AG10803 (cell line): ENCODE measurements at places on chromosomes 3 and 15.

- no peak for DNase-seq
These were observed 5.8 kb upstream of the MEX3B start for GRCh38 chr15:82051664-82052063.

DNA sequence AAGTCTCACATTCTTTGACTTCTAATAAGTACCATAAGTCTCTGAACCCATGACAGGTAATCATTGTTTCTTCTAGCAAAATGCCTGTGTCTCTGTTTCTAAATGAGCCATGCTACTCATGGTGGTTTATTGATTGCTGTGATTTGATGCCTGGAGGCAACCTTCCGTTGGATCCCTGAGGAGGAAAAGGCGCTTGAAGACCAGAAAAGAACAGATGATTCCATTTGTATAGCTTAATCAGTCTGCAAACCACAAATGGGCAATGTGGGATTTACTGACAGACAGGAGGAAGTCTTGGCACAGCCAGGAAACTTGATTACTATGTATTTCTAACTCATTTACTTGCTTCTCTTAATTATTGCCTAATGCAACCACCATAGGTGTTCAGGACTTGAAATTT is 103.1 kb upstream of the MRPL3 start:
- no peak for DNase-seq

- peak; percentile 40 for DNase-seq
These were observed 1129.3 kb downstream of the NAALADL2 start for GRCh38 chr3:175988401-175988800.

DNA sequence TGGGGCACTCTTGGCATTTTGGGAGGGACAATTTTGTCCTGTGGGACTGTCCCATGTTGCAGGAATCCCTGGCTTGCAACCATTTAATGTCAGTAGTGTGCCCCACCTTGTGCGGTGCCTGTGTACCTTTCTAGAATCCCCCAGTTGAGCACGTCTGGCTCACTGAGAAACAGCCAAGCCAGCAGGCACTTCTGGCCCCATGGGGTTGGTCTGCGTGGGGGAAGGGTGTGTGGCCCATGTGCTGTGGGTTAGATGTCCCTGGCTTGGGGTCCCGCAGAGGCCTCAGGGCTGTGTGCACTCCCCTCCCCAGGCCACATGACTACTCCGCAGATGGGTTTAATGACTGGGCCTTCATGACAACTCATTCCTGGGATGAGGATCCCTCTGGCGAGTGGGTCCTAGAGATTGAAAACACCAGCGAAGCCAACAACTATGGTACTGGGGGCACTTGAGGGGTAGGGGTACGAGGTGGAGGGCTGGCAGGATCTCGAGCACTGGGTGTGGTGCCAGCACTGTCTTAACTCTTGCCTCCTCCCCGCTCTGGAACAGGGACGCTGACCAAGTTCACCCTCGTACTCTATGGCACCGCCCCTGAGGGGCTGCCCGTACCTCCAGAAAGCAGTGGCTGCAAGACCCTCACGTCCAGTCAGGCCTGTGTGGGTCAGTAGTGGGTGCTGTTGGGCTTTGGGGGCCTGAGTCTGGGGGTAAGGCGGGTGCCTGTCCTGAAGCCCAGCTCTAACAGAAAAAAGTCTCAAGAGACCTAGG is 3.7 kb upstream of the FES start:
- no peak for DNase-seq

DNA sequence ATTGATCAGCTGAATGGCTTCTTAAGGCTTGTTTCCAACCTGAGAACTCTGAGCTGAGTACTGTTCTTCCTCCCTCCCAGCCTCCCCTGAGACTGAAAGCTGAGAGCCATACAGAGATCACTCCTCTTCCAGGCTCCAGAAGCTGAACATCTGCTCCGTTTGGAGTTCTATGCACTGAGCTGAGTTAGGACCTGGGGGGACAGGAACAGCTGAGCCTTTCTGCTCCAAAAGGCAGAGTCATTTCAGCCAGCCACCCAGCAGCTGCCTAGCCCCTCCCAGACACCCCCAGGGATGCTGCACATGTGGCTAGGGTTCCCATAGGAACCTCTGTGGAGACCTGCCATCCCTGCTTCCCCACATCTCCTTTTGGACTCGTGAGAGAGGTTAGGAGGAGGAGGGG is 64.2 kb upstream of the GLCE start:
- DNase-seq = no peak

- no peak for DNase-seq
These were observed 109.7 kb downstream of the GALK2 start for GRCh38 chr15:49279521-49280456.

DNA sequence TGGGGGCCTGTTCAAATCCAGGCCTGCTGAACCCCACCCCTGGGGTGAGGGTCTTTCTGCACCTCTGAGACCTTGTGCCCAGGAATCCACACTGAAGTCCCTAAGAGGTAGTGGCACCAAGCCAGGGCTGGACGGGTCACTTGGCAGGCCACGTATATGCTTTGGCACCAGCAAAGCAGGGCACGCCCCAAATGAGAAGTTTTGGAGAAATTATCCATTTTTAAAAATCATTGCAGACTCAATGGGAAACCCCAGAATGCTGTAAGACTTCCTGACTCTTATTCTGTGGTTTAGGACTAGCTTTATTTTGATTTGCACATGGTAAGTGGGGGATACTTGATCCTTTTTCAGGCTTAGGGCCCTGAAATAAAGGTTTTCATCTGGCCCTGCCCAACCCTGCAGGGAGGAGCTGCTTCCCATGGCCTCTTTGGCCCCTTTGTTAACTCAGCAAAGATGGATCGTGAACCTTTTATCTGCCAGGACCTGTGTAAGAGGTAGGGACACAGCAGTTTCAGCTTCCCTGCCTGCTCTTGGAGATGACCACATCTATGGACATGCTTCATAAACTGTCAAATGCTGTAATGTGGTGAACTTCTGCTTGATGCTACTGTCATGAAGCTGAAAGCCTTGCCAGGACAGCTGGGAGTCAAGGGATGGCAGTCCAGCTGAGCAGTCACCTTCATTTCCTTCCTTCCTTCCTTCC is 88.0 kb downstream of the HMG20A start:
- DNase-seq = peak; percentile 40

DNA sequence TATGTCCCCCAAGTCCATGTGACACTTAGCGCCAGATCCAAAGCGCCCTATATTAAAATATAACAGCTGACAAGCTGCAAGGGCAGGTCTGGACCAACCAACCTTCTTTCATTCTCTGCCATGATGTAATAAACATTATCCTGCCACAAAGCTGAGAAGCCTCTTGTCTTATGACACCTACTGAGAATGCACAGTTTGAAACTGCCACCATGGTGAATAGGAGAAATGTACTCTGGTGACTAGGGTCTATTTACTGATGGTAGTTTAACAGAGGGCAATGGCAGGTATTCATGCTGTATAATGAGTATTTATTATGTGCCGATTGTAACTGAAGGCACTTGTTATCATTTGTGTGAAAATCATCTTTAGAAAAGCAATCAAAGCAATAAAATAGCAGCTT is 634.0 kb downstream of the OTOL1 start:
- no peak for DNase-seq

DNA sequence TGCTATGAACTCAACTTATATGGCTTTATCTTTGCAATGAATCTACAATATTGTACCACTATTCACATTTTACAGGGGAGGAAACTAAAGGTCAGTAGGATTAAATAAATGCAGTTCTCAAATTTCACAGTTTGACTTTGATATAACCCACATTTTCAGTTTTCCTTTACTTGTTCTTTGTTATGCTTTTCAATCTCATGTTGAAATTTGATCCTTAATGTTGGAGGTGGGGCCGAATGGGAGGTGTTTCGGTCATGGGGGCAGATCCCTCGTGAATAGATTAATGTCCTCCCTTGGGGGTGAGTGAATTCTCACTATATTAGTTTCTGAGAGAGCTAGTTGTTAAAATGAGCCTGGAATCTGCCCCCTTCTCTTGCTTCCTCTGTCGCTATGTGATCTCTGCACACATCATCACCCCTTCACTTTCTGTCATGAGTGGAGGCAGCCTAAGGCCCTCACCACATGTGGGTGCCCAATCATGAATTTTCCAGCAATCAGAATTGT is 44.7 kb downstream of the CD200 start:
- DNase-seq = no peak

DNA sequence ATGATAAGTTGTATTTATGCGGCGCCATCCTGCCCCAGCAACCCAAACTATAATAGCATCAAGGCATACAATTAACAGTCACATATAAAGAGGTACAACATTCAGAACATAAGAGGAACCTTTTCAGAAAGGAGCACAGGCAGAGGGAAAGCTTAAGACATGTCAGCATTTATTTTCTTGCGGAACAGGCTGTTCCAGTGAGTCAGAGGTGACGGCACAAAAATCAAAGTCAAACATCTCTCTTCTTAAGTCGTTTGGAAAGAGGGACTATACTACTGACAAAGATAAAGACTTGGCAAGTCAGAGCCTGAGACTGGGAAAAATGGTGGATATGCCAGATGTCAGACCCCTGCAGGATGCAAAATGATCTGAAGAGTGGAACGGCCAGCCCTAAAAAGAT is 128.4 kb downstream of the CTNNB1 start:
- no peak for DNase-seq

- DNase-seq = no peak
These were observed 49.2 kb downstream of the ALCAM start for GRCh38 chr3:105415951-105416350.

- no peak for DNase-seq
These were observed 971 bp downstream of the C3orf22 start for GRCh38 chr3:126557761-126558160.

- DNase-seq = peak; percentile 39
These were observed at the start of gene GRAMD2A for GRCh38 chr15:72197460-72198355. Gene GRAMD2A, minus strand, starts transcription at chr15:72197787.

GRCh38 chr3:120052677-120053076 is 41.6 kb downstream of the GSK3B start:
- DNase-seq = peak; percentile 22

DNA sequence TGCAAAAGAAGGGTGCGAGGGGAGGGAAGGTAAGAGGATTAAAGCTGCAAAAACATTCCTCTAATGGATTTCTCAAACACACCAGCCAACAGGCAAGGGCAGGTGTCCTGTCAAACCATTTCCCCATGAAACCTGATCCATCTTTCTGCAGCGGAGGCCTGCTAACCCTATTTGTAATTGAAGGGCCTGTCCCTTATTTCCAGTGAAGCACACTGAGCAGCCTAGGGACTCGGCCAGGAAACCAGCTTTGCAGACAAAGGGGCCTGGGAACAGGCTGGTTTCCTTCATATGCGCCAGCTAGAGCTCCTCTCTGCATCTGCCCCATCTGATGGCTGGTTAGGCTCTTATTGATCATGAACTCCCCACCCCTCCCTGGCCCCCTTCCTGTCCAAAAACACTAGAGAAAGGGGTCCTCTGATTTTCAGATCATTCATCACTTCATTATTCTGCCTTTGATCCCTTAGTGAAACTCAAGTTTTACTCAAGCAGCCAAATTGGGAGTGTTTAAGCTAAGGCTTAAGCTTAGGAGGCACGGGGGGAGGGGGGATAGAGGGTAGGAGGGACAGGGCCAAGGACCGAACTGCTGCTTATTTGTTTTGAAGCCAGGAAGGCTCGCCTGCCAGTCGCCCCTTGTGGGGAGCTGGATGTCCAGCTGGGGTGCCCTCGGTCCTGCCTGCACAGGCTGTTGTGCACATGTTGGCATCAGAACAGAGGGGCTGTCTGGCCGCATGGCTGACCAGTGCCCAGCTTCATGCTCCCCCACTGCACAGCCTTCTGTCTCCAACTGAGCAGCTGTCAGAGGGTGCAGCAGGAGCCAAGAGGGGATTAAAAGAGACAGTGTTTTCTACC is 53.1 kb downstream of the BOC start:
- no peak for DNase-seq

DNA sequence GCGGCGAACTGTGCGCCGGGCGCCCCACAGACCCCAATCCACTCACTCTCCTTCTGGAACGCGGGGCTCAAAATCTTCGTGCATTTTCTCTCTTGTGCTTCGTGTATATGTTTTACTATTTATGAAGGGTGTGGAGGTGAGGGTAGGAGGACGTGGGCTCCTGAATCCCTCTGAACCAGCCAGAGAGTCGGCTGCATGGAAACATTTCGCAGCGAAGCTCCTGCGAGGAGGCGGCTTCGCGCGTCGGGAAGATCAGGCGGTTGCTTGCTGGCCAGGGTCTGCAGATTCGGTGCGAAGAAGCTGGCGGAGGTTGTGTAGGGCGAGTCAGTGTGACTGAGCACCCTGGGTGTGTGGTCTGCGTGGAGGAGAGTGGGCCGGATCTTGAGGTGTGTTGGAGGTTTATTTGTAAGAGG is 1.1 kb downstream of the CNTN4 start:
- DNase-seq = no peak

GRCh38 chr3:71163198-71163918 is 420.2 kb downstream of the FOXP1 start:
- DNase-seq = peak; percentile 44

- peak; percentile 51 for DNase-seq
These were observed 46.5 kb downstream of the PTPN9 start for GRCh38 chr15:75532413-75533250.

DNA sequence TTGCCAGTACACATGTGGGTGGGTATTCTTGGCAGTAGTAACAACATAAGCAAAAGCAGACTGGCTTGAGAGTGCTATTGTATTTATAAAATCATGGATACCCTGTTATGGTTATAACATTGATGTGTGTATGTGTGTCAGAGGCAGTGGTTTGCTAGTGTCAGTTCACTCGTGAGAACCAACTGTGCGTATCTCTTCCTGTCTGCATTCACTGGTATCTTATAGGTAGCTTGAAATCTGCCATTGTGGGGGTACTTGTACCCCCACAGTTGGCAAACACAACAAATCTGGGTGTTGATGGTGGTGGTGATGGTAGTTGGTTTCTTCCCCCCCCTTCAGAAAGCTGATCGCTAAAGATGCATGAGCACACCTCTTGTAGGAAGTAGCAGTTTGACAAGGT is 355.8 kb upstream of the SATB1 start:
- no peak for DNase-seq

GRCh38 chr3:177199206-177199760 is 2.0 kb upstream of the TBL1XR1 start:
- DNase-seq = no peak

DNA sequence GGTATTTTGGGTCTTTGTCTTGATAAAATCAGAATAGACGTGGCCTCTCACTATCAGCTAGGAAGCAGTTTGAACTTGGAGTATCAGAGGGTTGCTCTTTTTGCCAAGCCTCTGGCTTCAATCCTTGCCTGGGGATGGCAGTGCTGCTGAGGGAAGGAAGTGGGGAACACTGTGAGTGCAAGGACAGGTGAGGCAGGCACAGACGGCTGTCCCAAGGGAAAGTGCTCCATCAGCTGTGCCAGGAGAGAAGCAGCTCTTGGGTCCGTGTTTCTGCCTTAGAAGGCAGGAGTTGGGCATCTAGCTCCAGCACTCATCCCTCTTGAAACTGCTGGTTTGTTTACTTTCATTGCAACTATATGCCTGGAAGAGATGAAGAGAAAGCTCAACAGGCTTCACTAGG is 33.2 kb downstream of the PML start:
- no peak for DNase-seq

- no peak for DNase-seq
These were observed 952.6 kb downstream of the AGBL1 start for GRCh38 chr15:87032295-87032694.

DNA sequence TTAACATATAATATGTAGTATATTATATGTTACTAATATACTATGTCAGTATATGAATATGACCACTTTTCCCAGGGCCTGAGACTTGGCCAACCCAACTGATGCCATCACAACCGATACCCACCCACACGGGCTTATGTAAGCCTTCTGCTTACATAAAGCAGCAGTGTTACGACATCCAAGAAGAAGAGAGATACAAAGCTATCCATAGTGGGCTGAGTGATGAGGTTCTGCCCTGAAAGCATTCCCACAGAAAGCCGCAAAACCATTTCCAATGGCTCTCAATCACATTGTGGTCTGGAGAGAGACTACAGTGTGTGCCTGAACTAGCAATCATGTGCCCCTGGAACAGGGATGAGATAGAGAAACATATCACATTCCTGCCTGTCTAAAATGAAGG is 177.9 kb downstream of the PLOD2 start:
- DNase-seq = peak; percentile 36

- peak; percentile 53 for DNase-seq
These were observed 36.3 kb downstream of the DUT start for GRCh38 chr15:48367483-48367882.
